ENCODE measurements at places on chromosomes 11 and 22. TPM values are rescaled to one million over a fixed set of nuclear protein-coding genes. Genes with fewer than 3 reads are reported as not detected.

GRCh38 chr11:7204778-7205177 is 46.9 kb upstream of the SYT9 start:
- peak; percentile 96 for DNase-seq

GRCh38 chr11:19628018-19628417 is 84.6 kb upstream of the NAV2 start:
- peak; percentile 59 for DNase-seq

DNA sequence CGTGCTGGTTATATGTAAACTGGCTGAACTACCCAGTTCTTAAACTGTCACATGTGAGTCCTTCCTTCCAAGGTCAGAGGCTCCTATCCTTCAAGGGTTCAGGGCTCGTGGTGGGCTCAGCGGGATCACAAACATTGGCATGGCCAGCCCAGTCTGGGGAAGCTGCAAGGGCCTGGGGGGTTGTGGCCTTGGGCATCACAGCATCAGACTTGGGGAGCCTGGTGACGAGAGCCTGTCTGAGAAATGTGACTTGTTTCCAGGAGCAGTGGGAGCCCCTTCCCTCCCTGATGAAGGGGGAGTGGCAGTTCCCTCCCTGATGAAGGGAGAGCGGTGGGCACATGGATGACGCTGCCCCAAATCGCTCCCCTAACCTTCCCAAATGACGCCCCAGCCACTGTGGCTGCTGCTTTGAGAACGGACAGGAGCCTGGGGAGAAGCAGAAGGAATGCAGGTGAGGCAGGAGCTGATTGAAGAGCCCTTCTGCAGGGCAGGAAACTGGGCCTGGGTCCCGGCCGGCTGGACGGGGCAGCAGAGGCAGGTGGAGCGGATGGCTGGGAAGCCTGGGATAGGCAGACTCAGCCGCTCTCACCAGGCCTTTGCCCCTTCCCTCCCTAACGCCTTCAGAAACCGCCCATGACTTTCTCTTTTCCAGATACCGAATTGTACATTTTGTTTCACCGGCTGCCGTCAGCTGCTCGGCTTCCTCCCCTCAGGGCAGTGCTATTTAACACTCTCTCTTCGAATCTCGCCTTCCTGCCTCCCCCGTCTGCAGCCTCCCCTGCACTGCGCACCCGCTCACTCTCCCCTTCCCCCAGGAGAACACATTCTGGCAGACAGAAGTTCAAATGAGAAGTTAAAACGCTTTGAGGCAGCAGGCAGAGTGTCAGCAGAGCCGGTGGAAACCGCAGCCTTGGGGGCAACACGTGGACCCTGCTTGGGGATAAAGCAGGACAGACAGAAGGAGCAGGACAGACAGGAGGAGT is 1486.7 kb downstream of the BRD1 start:
- no peak for DNase-seq

DNA sequence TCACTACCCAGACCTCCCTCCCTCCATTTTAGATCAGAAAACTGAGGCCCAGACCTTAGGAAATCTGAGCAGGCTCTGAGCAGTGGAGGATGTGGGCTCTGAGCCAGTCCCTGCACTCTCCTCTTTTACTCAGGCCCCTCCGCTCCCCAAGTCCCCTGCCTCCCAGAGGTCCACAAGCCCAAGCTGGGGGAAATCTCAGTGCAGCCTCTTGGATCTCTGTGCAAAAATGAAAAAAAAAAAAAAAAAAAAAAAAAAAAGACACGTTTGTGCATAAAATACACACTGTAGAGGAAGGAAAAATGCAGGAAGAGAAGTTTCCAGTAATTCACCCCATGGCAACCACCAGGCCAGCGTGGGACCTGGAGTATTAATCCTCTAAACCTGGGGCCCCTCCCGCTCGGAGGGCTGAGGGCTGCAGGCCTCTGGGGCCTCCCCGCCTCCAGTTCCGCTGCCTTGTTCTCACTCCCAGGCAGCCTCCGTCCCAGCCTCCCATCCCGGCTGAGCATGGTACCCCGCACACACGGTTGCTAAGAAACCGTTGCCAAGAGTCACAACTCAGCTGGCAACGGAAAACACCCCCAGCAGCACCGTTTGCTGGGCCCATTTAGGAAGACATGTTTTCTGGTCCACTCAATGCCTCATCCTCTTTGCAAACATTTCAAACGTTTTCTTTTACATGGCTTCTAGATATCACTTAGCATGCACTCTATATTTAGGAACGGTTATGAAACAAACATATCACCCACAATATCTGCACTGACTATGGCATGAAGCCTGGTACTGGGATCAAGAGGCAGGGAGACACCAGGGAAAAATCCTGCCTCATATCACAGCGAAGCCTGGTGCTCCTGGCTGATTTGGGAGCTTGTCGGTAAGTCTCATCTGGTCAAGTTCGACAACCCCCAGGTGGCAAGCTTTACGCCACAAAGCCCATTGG is 227.5 kb downstream of the CTTN start:
- peak; percentile 16 for DNase-seq

DNA sequence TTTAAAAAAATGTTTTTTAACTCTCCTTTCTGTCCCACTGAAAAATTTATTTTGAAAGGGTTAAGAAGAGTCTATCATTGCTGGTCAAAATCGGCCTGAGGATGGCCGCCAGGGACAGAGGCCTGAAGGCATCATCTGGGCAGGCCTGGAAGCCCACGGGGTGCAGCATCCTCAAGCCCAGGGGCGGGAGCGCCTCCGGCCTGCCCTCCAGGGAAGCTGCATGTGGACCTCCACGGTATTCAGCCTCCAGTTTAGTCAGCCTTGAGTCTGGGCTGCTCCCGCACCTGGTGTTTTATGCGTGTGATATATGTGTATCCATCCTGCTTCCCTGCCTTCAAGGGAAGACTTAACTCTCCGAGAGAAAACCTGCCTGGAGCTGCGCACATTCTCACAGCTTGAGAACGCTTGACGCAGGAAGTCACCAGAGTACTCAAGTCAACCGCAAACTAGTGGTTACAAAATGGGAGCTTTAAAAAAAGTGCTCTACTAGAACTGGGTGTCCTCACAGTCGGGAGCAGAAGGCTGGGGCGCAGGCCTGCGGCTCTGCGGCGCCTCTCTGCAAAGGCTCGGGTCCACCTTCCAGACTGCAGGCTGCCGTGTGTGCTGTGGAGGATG is 13.6 kb upstream of the BID start:
- no peak for DNase-seq

DNA sequence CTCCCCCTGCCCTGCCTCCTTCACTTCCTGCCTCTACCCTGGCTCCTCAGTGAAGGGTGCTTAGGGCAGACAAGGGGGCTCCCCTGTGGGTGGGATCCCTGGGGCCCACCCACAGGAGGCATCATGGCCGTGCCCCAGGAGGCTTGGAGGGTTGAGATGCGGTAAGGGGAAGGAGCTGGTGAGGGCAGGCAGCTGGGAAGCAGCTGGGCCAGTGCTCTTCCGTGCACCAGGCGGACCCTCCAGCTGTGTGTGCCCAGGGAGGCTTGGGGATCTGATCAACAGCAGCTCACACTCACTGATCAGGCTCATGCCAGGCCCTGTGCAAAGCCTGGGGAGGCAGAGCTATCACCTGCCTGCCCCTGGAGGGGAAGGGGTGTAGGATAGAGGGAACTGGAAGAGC is 59.3 kb upstream of the TTLL12 start:
- DNase-seq, result no peak

DNA sequence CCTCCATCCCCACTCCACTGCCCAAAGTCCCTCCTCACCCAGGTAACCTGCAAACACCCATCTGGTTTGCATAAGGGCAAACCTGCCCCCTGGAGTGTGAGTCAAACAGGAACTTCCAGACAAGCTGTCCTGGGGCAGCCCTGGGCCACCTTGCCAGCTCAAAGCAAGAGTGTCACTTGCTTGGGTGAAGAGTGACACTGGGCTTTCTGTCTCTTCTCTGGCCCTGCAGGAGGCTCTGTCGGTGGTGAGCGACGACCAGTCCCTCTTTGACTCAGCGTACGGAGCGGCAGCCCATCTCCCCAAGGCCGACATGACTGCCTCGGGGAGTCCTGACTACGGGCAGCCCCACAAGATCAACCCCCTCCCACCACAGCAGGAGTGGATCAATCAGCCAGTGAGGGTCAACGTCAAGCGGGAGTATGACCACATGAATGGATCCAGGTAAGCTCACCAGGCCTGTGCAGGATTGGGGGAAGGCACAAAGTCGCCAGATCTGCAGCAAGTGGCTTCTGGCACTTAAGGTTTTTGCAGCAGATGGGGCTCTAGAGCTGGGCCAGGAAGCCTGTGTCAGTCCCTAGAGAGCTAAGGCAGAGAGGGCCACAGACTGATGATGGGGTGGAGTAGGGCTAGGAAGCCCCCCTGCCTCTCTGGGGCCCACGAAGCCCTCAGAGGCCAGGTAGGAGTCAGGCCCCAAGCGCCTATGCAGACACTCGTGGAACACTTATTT is 64.2 kb downstream of the FLI1 start:
- no peak for DNase-seq

DNA sequence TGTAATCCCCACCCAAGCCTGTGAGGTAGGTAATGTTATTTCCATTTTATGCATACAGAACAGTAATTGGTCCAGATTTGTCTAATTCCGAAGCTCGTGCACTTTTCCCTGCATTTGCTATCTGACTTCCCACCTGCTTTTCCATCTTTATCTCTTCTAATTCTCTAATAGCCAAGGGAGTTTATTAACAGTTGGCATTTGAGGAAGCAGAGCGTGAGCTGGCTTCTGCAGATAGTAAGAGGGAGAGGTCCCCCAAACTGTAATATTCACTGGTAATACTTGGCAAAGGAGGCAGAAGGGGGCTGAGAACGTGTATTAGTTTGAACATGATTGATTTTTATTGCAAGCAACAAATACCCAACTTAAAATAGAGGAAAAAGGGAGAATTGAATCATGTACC is 110.8 kb upstream of the SPON1 start:
- no peak for DNase-seq

GRCh38 chr22:39620924-39621690 is 50.6 kb downstream of the CACNA1I start:
- no peak for DNase-seq

GRCh38 chr22:46089426-46090035 is 60.8 kb upstream of the PPARA start:
- no peak for DNase-seq

DNA sequence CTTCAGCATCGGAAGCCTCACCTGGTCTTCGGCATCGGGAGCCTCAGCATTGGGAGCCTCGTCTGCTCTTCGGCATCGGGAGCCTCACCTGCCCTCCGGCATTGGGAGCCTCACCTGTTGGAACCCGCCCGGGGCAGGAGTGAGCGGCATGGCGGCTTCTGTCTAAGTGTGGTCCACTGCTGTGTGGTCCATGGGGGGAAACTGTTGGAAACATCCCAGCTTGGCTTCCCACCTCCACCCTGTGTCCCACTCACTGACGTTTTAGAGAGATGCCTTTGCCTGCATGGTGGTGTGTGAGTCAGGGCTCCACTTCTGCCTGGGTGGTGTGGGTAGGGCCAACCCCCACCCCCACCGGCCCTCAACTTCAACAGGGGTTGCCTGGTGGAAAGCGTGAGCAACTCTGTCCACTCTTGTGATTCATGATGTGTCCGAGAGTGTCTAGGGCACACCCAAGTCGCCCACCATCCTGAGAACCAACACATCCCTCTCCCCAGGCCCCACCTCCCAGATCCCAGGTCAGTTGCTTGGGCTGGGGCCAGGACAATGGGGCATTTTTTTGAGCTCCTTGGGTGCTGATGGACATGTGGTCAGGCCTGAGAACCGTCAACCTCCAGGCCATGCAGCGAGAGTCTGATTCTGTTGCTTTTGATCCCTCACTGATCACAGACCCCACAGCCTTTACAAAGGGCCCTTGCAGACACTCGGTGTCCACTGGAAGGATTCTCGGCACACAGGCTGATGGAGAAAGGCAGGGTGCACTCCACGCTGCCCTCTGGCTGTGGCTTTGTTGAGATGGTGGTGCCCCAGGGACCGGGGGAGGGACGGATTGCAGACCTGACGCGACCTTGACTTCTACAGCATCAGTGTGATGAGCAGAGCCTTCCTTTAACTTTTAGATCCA is 406.7 kb downstream of the TBC1D22A start:
- no peak for DNase-seq

- DNase-seq, result no peak
Observed at GRCh38 chr11:85685820-85686459, at the start of gene CCDC89. Gene CCDC89 (minus strand): TSS chr11:85686195. CDS start chr11:85686130, 65 bp downstream.

- no peak for DNase-seq
Observed at GRCh38 chr11:66643745-66644437, 5.4 kb downstream of the RBM4 start.

GRCh38 chr11:1771273-1771672 is 7.5 kb upstream of the CTSD start:
- DNase-seq, result no peak

DNA sequence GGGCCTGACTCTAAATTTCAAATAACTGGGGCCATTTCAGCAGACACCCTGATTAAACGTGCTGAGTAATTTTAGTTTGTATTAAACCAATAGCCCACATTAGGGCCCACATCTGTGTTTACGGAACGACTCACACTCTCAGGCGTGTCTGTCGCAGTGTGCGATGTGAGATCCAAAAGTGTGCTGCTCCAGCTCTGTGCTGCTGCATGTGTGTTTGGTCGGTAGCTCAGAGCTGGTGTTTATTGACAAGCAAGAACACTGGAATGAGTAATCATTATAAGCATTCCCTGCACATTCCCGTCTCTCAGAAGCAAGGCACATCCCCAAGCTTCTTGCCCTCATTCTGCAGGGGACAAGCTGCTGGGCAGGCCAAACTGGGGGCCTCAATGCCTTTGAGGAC is 7.8 kb downstream of the OPCML start:
- no peak for DNase-seq

GRCh38 chr11:10351765-10352641 is 47.1 kb downstream of the ADM start:
- peak; percentile 96 for DNase-seq

- DNase-seq, result peak; percentile 64
Observed at GRCh38 chr22:46067159-46068111, 82.9 kb upstream of the PPARA start.

DNA sequence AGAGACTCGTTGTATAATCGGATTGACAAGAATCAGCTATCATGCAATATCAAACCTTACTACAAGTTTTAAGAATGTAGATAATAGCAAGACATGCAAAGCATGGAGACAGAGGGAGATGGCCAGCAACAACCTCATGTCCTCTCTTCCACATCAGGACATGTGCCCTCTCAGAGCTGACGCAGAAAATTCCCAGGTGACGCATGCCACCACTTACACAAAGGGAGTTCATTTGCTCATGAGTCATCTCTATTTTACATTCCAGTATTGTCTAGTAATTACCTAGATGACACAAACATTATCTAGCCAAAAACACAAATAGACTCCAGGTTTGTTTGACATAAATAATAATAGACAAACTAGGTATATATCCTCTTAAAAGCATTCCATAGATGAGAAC is 38.1 kb upstream of the OPCML start:
- DNase-seq, result no peak

C11orf97 gene
- total RNA-seq, result not detected

POTEH gene
- total RNA-seq, result under 0.01 TPM

C22orf15 gene
- 0.44 TPM for total RNA-seq

BEST1 gene
- not detected for total RNA-seq

MGAT3 gene
- not detected for total RNA-seq

DNAJB7 gene
- total RNA-seq, result not detected

All from lung microvascular endothelial cell (primary cell).